ENCODE measurements at places on chromosomes 12 and 14.

GRCh38 chr14:28436821-28437220 is 329.8 kb upstream of the FOXG1 start:
- DNase-seq, result no peak

DNA sequence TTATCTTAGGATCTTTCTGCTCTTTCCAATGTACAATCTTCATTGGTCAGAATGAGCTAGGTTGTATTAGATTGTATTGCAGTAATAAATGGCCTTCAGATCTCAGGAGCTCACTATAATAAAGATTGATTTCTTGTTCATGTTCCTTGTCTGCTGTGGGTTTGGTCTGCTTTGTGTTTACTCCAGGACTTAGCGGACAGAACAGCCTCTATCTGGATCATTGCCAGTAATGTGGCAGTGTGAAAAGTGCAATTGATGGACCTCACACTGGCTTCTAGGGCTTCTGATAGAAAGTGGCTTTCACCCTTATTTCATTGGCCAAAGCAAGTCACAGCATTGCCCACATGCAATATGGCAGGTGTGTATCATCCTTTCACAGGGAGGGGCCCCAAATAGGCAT is 81.2 kb downstream of the BTG1 start:
- DNase-seq, result no peak

DNA sequence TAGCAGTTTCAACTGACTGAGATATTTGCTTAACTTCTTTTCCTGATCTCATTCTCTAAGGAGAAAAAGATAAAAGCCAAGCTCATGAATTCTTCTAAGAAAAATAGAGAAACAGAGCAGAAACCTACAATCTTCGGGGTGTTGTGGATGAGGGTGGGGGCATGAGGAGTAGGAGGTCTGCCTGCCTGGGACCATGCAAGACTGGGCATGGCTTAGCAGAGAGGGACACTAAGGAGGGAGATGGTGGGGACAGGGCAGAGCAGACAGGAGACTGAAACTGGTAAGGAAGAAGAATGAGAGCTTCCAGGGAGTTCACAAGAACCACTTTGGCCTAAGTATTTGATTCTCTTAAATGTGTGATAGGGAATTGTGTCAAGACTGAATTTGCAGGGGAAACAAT is 188.0 kb downstream of the CFAP54 start:
- no peak for DNase-seq

- no peak for DNase-seq
These were observed 115.5 kb upstream of the G2E3 start for GRCh38 chr14:30443368-30444007.

GRCh38 chr12:69204191-69204590 is 35.2 kb upstream of the CPSF6 start:
- DNase-seq, result no peak

DNA sequence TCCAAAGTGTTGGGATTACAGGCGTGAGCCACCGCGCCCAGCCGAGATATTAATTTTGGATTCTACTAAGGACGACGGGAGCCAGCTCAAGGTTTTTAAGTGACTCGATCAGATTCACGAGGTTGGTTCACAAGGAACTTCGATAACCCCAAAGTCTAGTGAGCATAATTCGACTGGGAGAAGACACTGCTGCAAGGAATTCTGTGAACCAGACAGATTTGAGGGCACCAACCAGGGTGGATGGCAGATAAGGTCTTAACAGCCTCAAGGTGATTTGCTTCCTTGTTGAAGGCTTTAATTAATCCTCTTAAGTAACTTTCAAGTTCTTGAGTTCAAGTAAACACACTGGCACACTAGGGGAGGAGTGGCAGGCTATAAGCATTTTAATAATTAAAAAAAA is 1.1 kb upstream of the KLHDC2 start:
- DNase-seq, result no peak

DNA sequence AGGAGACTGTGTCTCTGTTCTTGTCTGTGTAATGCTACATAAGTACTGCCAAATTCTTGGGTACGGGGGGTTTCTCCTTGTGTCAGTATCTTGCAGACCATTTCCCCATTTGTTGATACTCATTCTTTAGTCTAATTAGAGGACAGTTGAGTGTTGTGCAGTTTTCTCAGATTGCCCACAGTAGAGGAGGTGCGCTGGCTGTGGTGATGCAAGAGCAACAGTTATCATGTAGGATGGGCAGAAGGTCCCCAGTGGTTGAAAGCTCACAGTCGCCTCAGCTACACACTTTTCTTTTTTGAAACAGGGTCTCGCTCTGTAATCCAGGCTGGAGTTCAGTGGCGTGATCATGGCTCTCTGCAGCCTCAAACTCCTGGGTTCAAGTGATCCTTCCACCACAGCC is 37.8 kb upstream of the ATP2A2 start:
- no peak for DNase-seq

- no peak for DNase-seq
These were observed 4.4 kb downstream of the RIMKLB start for GRCh38 chr12:8702159-8702558.

DNA sequence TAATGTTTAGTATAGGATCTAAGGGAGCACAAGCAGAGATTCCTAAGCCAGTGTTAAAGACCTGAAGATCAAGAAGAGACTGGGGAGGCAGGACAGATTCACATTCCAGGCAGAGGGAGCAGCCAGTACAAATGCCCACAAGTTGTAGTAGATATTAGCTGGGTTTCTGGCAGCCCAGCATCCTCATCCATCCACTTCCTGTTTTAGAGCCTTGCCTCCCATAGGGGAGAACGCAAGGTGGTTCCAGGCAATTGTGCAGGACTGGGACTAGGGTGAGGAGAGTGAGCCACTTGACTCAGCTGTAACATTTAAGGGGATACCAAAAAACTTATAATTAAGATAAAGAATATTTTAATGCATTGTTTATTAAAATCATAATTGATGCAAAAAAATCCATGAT is 71.3 kb upstream of the PSMA6 start:
- no peak for DNase-seq

DNA sequence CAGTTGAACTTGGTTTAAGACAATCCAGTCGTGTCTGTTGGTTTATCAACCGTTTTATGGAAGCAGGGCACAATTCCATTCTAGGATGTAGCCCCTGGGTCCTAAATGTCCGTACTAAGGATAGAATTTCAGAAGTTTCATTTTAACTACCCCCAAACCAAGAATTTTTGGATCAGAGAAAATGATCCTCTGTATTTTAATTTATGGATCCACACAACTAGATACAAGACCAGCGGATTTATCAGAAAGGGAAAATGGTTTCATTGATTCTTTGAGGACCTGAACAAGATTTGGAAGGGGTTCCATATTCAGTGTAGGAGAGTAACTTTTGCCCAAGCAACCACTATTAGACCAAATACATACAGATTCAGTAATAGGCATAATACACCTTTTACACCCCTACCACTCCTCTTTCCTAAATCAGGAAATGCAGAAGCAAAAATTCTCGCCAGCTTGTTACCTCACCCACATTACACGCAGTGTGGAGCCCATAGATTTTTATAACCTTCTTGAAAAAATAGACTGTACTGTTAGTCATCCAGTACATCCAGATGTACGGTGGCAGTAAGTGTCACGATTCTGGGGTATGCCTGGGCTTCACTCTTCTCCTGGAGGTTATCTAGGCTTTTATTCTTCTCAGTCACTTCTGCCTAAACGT is 1.4 kb upstream of the FBXL14 start:
- DNase-seq, result no peak

- DNase-seq, result no peak
These were observed 34.6 kb upstream of the RPH3A start for GRCh38 chr12:112756918-112757317.

- DNase-seq, result no peak
These were observed 154.3 kb downstream of the TSPAN9 start for GRCh38 chr12:3231399-3231876.

DNA sequence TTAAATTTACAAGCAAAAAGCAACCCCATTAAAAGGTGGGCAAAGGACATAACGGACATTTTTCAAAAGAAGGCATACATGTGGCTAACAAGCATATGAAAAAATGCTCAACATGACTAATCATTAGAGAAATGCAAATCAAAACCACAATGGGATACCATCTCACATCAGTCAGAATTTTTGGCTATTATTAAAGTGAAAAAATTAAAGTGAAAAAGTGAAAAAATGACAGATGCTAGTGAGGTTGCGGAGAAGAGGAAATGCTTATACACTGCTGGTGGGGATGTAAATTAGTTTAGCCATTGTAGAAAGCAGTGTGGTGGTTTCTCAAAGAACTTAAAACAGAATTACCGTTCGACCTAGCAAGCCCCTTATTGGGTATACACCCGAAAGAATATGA is 7.9 kb downstream of the OTOGL start:
- no peak for DNase-seq

- DNase-seq, result no peak
These were observed 150.3 kb upstream of the PRKD1 start for GRCh38 chr14:30077946-30078345.

- DNase-seq, result no peak
These were observed 4.7 kb downstream of the RPS29 start for GRCh38 chr14:49581209-49582112.

GRCh38 chr12:15956413-15957185 is 45.5 kb downstream of the DERA start:
- DNase-seq, result no peak

DNA sequence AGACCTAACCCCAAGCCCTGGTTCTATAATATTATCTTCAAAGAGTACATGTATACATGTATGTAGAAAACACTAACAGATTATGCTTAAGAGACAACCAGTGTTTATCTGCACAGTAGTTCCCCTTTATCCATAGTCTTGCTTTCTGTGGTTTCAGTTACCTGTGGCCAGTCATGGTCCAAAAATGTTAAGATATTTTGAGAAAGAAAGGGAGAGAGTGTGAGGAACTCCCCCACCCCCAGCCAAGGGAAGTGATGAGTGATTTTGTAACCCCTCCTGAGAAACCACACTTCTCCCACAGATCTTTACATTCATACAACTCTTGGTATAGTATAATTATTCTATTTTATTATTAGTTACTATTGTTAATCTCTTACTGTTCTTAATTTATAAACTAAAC is 77.3 kb upstream of the CNTN1 start:
- no peak for DNase-seq

GRCh38 chr12:98653866-98654493 is 8.9 kb downstream of the APAF1 start:
- no peak for DNase-seq

Measured in stimulated activated CD8-positive, alpha-beta memory T cell treated with anti-CD3 and anti-CD28 coated beads, Interleukin-15, amount 100 ng/mL, for 4 hours (primary cell).